Fibroblast of the conjunctiva (primary cell): ENCODE measurements at places on chromosomes 12 and 14.

DNA sequence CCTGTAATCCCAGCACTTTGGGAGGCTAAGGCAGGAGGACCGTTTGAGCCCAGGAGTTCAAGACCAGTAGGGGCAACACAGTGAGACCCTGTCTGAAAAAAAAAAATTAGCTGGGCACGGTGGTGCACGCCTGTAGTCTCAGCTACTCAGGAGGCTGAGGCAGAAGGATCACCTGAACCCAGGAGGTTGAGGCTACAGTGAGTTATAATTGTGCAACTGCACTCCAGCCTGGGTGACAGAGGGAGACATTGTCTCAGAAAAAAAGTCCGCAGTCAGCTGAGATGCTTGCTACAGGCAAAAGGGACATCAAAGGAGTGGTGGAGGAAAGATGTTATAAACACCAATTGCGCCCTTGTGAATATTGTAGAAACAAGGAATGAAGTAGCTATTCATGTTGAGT, 77.8 kb downstream of the NDUFA12 start:
- DNase-seq = no peak

DNA sequence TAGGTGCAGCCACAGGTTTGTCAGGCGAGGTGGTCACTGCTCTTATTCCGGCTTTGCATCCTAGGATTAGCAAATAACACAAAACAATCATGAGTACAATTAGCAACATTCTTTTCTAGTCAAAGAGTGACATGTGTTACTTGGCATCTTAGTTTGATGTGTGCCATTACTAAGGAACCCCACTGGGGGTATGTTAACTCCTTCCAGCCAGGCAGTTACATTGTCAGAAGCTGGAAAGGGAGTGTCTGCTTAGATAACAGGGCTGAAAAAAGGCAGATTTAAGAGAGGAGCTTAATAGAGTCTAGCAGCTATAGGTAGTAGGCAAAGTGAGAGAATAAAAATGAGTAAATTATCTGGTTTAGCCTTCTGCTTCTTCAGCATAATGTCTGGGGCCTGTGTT, 30.5 kb upstream of the METAP2 start:
- DNase-seq = no peak

- DNase-seq = no peak
Measured at GRCh38 chr14:85564841-85565527, 35.0 kb downstream of the FLRT2 start.

DNA sequence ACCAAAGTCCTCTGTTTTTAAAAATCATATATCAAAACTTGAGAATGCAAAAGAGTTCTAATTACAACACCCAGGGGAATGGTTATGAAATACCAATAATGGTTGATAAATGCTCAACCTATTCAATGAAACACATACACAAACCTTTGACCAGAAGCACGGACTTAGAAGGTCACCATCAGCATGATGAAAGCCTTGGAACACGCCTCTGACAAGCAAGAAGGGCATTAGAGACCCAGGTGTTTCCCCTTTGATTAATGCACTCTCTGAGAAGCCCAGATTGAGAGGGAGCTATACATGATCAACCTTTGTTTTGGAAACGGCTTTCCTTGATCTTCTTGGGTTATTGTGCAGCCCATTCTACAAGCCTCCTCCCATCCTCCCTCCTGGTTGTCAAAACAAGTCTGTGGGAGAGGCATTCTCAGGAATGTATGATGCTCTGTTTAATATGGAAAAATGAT, 69.0 kb downstream of the ZFP36L1 start:
- no peak for DNase-seq

GRCh38 chr12:40829738-40830144, 137.5 kb downstream of the CNTN1 start:
- DNase-seq = no peak

GRCh38 chr12:105705765-105706164, 375.3 kb downstream of the C12orf75 start:
- DNase-seq = peak; percentile 47

DNA sequence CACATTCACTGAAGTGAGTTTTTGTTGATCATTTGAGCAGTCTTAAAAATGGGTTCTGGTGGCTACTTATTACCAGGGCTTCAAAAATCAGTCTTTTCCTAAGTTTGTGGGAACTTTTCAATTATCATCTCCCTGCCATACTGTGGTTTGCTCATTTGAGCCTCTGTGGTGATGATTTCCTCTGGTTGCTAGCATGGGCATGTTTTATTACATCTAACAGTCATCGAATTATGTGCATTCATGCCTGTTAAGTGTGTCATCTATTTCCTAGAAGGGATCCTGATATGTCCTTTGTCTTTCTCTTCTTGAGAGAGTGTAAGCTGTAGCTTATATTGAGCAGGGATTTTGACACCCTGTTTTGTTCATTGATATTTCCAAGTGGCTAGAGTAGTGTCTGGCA, 116.8 kb downstream of the WIF1 start:
- no peak for DNase-seq

- no peak for DNase-seq
Measured at GRCh38 chr12:93790472-93791152, 113.4 kb downstream of the CRADD start.

GRCh38 chr14:63240221-63240620, 36.0 kb downstream of the RHOJ start:
- DNase-seq = no peak

GRCh38 chr12:121325922-121326396, 26.3 kb downstream of the ANAPC5 start:
- DNase-seq = peak; percentile 5

DNA sequence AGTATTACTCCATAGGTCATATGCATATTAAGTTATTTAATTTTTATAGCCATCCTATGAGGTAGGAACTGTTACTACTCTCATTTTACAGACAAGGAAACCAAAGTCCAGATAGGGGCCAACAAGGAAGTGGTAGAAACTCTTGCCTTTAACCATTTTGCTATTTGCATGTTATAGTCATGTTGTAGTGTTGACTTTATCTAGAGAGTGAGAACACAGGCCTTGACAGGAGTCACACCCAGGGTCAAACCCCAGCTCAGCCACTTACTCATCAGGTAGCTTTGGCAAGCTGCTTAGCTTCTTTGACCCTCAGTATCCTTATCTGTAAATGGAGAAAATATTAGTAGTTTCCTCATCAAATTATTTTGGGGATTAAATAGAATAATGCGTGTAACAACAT, 156.2 kb downstream of the CAND1 start:
- no peak for DNase-seq
